ENCODE measurements at places on chromosomes 13 and 19. TPM values are rescaled to one million over a fixed set of nuclear protein-coding genes. Genes with fewer than 3 reads are reported as not detected.

- no peak for DNase-seq
These were observed 26.7 kb downstream of the EBPL start for GRCh38 chr13:49664606-49665005.

DNA sequence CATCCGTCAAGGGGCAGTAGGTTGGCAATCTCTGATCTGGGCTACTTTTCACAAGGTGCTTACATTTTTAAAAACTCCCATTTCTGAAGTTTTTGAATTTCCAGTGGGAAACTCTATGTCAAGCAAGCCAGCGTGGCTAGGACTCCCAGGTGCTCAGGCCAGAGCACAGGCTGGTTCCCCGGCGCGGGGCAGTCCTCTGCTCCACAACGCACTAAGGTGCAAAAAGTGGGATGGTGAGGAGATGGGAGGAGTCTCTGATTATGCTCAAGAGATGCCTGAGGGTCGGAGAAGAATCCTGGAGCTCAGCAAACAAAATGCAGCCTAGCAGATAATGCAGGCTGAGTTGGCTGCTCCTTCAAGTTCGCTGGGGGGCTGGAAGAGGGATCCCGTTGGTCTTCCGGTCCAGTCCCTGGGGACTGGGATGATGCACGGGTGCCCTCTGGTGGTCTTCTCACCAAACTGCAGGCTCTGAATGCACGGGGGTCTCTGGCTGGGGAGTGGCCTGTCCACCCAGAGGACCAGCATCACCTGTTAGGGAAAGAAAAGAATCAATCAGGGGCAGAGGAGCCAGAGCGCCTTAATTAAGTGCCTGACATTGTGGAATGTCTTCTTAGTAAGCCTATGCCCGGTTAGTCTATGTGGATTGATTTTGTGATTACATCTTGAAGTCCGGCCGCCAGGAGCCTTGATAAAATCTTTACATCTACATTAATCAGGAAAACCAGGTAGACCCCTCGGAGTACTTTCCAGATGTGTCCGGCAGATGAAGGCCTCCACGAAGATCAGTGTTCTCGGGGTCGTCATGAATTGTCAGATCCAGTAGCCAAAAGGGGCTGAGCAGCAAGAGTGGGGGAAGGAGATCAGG lies 244.4 kb upstream of the MAB21L1 start:
- DNase-seq: no peak

GRCh38 chr13:113098162-113098732 lies 7.3 kb upstream of the F7 start:
- no peak for DNase-seq

DNA sequence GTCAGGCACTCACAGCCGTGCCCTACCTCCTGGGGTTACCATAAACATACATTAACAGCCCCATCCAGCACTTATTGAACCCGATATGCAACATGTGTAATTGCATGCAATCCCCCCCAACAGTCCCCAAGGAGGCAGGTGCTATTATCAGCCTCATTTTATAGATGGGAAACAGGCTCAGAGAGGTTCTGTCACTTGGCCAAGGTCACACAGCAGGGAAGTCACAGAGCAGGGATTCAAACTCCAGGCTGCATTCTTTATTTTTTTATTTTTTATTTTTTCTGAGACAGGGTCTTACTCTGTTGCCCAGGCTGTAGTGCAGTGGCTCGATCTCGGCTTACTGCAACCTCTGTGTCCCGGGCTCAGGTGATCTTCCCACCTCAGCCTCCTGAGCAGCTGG lies 38.4 kb upstream of the TNFAIP8L1 start:
- no peak for DNase-seq

DNA sequence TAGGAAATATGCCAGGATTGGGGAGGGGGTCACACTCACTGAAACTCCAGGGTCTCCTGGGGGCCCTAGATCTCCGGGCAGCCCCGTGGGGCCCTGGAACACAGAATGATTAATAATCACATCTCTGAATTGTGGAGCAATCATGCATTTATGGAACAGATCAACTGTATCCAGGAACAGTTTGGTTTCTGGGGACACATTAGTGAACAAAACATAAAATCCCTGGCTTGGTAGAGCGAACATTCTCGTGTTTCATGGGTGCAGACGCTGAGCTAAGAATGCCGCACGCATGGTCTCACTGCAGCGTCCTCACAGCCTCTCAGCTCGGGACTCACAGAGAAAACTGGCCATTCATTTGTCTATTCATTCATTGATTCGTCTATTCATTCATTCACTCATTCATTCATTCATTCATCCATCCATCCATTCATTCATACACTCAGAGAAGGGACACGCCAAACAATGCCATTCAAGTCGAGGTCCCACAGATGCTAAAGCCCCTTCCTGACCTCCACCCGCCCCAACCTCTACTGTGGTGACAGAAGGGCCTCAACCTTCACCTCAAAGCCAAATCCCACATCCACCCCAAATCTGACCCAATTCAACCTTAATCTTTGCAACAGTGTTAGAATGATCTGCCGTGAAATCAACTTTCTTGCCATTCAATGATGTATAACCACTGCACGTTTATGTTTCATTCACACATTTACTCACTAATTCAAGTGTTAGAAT lies 35.0 kb upstream of the OLFM2 start:
- DNase-seq: no peak

- DNase-seq: no peak
These were observed 4.9 kb upstream of the DMKN start for GRCh38 chr19:35518313-35518712.

DNA sequence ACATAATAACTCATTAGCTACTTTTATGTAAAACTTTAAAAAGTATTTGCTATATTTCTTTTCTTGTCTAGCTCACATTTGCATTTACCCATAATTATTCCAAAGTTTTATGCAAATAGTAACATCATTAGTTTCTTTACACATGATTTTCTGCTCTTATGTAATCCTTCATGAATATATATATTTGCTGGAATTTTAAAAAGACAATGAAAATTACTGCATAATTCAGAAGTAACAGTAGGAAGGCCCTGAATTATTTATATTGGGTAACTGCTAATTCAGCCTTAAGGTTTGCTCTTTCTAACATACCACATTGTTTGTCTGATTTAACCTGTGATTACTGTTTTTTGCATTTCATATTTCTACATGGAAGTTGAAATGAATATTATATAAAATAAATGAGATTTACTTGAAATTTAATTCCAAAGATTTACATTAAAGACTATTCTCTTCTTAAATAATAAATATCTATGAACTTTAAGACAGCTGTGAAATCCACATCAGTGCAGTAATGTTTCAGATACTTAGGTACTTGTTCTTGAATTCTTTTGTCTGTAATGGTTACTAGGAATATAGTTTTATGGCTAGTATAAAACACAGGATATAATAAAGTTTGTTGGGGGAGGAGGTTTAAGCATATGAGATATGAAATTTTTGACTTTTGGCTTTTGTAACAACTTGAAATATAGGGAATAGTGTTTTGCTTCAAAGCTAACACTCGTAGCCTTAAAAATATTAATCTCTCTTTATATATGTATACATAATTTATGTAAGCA lies 46.0 kb downstream of the B3GLCT start:
- DNase-seq: no peak

DNA sequence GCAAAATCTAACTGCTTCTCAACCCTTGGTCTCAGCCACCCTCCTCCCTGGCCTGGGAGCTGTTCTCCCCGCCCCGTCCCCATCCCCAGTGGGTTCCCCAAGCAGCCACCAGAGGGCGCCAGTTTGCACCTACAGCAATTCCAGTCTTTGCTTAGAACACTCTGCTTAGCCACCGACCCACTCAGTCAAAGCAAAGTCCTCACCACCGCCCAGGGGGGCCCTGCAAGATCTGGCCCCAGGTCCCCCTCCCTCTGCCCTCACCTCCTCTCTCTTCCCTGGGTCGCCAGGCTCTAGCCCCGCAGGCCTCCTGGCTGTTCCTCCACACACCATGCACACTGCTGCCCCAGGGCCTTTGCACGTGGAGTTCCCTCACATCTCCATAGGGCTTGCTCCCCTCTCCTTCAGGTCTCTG lies 12.4 kb downstream of the TMEM143 start:
- DNase-seq: peak; percentile 57

- DNase-seq: no peak
These were observed 358.9 kb downstream of the ITGBL1 start for GRCh38 chr13:101811284-101811839.

DNA sequence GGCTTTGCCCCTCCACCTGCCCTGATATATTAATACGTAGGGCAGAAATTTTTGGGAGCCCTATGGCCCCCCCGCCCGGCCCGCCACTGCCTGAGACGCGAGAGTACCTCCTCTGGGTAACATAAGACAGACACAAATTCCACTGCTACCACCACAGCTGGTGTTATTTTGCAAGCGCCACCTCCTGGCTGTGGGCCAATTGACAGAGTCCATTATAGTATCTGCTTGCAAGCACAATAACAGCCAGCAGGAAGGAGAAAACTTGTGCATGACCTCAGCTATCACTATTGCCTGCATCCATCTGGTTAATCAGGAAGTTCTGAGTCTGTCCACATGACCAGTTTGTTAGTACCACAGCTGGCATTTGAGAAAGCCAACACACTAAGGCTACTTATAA lies 25.3 kb upstream of the OR10H2 start:
- no peak for DNase-seq

DNA sequence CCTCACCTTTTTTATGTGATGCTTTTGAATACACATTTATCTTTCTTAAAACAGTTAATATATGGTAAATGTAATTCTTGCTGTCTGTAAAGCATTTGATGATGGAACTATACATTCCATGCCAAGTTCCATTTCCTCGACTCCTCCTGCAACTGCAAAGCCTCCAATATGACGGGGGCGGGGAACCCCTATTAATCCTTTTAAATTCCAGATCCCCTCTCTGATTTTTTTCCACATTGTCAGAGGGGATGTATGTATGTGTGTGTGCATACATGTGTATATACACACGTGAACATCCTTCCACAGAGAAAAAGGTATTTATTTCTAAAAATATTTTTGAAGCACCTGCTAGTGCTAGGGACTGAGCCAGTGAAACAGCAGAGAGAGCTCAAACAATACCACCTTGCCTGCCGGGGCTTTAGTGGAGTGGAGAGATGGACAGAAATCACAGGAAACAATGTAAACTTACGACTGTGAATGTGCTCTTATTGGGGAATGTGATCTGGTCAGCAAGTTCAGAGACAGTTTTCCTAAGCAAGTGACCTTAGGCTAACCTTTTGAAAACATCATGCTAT lies 25.3 kb upstream of the MAB21L1 start:
- DNase-seq: no peak

DNA sequence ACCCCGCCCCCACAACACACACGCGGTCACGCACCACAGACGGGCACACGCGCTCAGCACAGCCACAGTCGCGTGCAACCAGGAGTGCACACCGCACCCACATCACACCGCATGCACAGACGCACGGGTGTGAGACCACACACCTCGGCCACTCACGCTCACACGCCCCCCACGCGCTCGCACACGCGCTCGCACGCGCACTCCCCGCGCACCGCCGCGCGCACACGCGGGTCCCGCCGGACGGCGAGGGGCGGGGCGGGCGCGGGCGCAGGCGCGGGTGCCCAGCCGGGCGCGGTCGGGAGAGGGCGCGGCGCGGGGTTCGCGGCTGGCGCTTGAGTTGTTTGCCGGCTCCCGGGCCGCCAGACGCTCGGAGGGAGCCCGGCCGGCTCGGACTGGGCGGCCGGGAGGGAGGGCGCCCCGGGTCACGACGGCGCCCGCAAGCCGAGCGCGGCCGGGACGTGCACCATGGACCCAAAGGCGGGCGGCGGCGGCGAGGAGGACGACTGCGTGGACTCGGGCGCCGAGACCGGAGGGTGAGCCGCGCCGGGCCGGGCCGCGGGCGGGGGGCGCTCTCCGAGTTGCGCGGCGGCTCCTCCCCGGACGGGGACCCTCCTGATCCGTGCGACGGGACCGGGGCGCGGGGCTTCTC lies at the start of gene FAM124A:
Gene FAM124A, plus strand, starts transcription at position 362 of the 649 bp plus-strand sequence. Its CDS starts 104 bp downstream, at position 466.
- DNase-seq: peak; percentile 21

GRCh38 chr19:1235625-1236538 lies 1.9 kb downstream of the CBARP start:
- no peak for DNase-seq

DNA sequence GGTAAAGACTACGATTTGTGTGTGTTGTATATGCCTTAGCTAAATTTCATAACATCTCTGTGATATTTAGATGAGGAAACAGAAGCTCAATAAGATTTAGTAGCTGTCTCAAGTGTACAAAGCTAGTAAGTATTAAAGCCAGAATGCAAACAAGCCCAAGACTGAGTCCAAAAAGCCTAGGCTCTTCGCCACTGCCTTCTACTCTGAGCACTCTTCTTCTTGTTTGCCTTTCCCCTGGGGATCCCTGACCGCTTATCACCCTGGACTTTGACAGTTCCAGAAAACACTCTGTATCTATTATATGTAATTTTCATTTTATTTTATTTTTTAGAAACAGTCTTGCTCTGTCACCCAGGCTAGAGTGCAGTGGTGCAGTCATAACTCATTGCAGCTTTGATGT lies 5.8 kb downstream of the TM9SF2 start:
- DNase-seq: no peak

GRCh38 chr13:24064371-24064770 lies 96.1 kb upstream of the SPATA13 start:
- DNase-seq: no peak

Gene SLC10A2
- not detected for total RNA-seq

Gene CEACAM4
- 0.31 TPM for total RNA-seq

Gene NEK5
- total RNA-seq: not detected

Gene PSG1
- 0.63 TPM for total RNA-seq

Gene C1QTNF9
- not detected for total RNA-seq

Gene MEF2B
- total RNA-seq: 3.5 TPM

Gene SPC24
- 0.89 TPM for total RNA-seq

Gene GJB2
- not detected for total RNA-seq

All from T-helper 17 cell (primary cell).